CD4-positive, CD25-positive, alpha-beta regulatory T cell (primary cell): ENCODE measurements at places on chromosomes 12 and 14. TPM values are rescaled to one million over a fixed set of nuclear protein-coding genes. Genes with fewer than 3 reads are reported as not detected.

Gene HHIPL1
- not detected for total RNA-seq

Gene CLEC7A
- 0.76 TPM for total RNA-seq

- no peak for DNase-seq
- H3K27me3 ChIP-seq = no peaks in the 10 kb centered on the region
- H3K4me3 ChIP-seq = no peak overlapping the region
- no peaks in the 10 kb centered on the region for H3K4me1 ChIP-seq
- H3K27ac ChIP-seq = no peak overlapping the region
Observed at GRCh38 chr14:89146274-89146673, 270.8 kb downstream of the FOXN3 start.

- no peak for DNase-seq
- H3K27ac ChIP-seq = no peak overlapping the region
- H3K36me3 ChIP-seq = no peaks in the 10 kb centered on the region
- H3K27me3 ChIP-seq = peaks cover 4% of the 10 kb centered on the region
Observed at GRCh38 chr12:56990648-56991318, 15.6 kb downstream of the ZBTB39 start.

GRCh38 chr14:49280566-49280965 is 305.6 kb downstream of the RPS29 start:
- no peaks in the 10 kb centered on the region for H3K4me1 ChIP-seq
- H3K27ac ChIP-seq = no peak overlapping the region
- H3K36me3 ChIP-seq = no peaks in the 10 kb centered on the region
- no peak overlapping the region for H3K4me3 ChIP-seq
- no peak for DNase-seq

DNA sequence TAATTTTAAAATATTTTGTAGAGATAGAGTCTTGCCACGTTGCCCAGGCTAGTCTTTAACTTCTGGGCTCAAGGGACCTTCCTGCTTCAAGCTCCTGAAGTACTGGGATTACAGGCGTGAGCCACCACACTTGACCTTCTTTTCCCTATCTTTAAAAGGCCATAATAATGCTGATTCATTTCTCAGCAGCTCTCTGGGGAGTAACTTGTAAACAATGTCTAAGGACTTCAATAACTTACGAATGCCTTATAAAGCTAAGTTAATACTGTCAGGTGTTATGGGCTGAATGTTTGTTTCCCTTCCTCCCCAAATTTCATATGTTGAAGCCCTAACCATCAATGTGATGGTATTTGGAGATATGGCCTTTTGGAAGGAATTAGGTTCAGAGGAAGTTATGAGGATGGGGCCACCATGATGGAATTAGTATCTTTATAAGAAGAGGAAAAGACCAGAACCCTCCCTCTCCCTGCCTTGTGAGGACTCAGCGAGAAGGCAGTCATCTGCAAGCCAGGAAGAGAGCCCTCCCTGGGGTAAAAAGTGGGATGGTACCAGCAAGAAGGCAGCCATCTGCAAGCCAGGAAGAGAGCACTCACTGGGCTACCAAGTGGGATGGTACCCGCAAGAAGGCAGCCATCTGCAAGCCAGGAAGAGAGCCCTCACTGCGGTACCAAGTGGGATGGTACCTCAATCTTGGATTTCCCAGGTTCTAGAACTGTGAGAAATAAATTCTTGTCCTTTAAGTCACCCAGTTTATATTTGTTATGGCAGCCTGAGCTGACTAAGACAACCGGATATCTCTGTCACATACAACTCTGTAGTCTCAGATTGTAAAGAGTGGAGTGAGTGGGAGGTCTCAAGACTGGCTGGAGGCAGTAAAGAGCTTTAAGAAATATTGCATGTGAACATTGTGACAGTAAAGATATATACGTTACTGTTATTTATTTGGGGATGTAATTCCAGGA is 16.3 kb upstream of the YBX3 start:
- H3K27ac ChIP-seq = no peak overlapping the region
- no peak for DNase-seq
- no peaks in the 10 kb centered on the region for H3K27me3 ChIP-seq
- no peak overlapping the region for H3K4me3 ChIP-seq
- no peaks in the 10 kb centered on the region for H3K36me3 ChIP-seq

GRCh38 chr14:98947911-98948595 is 323.9 kb downstream of the BCL11B start:
- no peak overlapping the region for H3K27ac ChIP-seq
- no peak overlapping the region for H3K4me3 ChIP-seq
- no peaks in the 10 kb centered on the region for H3K27me3 ChIP-seq
- no peaks in the 10 kb centered on the region for H3K4me1 ChIP-seq

- H3K4me3 ChIP-seq = peak overlapping the region; percentile 45
- no peak for DNase-seq
- H3K27ac ChIP-seq = peak overlapping the region; percentile 61
- no peaks in the 10 kb centered on the region for H3K36me3 ChIP-seq
Observed at GRCh38 chr14:35333264-35333730, 41.1 kb downstream of the PSMA6 start.

DNA sequence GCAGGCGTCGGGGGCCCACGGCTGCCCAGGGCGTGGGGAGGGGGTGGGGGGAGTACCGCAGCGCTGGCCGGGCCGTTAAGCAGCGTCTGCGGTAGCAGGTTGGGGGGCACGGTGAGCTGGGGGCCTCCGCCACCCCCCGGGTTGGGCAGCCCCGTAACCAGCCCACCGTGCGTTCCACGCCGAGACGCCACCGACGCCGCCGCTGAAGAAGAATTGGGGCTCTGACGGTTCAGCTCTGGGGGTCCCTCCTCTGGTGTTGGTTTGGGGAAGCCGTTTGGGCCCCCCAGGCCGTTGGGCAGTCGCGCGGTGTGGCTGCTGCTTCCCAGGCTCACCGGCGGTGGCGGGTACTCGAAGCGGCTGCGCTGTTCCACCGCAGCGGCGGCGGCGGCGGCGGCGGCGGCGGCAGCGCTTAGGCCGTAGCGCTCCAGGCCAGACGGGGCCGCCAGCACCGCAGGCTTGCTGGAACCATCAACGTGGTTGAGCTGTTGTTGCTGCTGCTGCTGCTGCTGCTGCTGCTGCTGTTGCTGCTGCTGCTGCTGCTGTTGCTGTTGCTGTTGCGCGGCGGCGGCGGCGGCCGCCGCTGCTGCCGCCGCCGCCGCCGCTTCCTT is 1.5 kb downstream of the IRF2BPL start:
- H3K36me3 ChIP-seq = no peaks in the 10 kb centered on the region
- H3K4me1 ChIP-seq = peaks cover 74% of the 10 kb centered on the region
- no peak overlapping the region for H3K4me3 ChIP-seq
- peak overlapping the region; percentile 95 for H3K27ac ChIP-seq
- DNase-seq = peak; percentile 48
- H3K27me3 ChIP-seq = no peaks in the 10 kb centered on the region

DNA sequence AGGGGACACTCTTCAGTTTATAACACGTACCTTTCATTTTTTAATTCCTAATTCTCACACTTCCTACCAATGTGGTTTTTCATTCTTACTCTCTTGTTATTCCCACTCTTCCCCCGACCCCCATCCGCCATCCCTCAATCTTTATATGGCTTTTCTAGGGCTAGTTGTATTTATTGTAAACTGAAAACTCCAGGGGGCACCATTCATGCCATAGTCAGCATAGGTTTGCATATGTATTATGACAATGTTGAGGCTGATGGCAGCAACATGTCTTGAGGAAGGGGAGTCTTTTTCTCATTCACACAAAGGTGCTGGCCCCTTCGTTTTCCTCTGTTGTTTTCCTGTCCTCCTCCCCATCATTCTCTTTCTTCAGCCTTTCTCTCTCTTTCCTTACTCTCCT is 27.7 kb upstream of the LTA4H start:
- H3K4me3 ChIP-seq = no peak overlapping the region
- no peaks in the 10 kb centered on the region for H3K36me3 ChIP-seq
- no peak overlapping the region for H3K27ac ChIP-seq
- H3K4me1 ChIP-seq = peaks cover 14% of the 10 kb centered on the region

DNA sequence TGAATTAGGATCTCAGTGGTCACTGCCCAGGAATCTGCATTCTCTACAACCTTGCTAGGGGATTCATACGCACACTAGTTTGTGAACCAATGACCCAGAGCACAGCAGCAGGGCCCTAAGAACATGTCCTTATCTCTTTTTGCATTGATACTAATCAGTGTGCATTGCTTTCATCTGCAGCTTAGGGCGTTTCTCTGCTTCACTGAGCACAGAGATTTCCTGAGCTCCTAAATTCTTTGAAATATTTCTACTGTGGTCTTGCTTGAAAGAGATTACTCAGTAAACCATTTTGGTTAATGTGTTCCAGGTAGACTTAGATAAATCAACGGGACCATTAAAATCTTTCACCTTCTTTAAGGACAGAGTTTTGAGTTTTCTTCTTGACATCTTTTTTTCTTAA is 351.3 kb upstream of the KITLG start:
- H3K4me3 ChIP-seq = no peak overlapping the region
- H3K27me3 ChIP-seq = peaks cover 2% of the 10 kb centered on the region
- H3K36me3 ChIP-seq = no peaks in the 10 kb centered on the region
- H3K4me1 ChIP-seq = no peaks in the 10 kb centered on the region
- no peak for DNase-seq

- H3K4me1 ChIP-seq = peaks cover 7% of the 10 kb centered on the region
- no peaks in the 10 kb centered on the region for H3K36me3 ChIP-seq
- DNase-seq = no peak
- no peaks in the 10 kb centered on the region for H3K27me3 ChIP-seq
- no peak overlapping the region for H3K4me3 ChIP-seq
Observed at GRCh38 chr14:104115691-104116287, 22.6 kb upstream of the KIF26A start.

DNA sequence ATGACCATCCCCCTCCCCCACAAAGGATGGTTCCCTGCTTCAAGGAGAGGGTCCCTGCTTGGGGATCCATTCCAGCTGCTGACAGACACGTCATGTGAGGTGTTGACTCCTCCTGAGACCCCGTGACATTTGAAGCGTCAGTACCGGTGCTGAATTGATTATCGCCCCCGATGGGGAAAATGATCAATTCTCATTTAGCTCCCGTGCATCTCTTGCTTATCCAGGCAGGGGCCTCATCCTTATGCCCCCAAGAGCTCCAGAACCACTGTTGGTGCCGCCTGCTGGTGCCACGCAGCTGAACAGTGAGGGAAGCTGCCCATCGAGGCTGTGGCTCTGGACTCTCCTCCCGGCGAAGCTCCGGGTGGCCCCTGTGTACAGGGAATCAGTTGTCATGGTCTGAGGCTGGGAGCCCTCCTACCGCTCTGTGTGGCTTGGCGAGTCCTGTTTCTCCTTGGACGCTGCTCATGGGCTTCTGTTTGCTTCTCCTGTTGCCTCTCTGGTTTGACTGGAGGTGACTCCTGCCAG is 4.6 kb downstream of the KIF26A start:
- H3K4me3 ChIP-seq = no peak overlapping the region
- no peaks in the 10 kb centered on the region for H3K27me3 ChIP-seq
- no peak overlapping the region for H3K27ac ChIP-seq
- no peak for DNase-seq
- peaks cover 9% of the 10 kb centered on the region for H3K4me1 ChIP-seq

- no peaks in the 10 kb centered on the region for H3K4me1 ChIP-seq
- no peak for DNase-seq
- H3K27me3 ChIP-seq = no peaks in the 10 kb centered on the region
Observed at GRCh38 chr12:102992720-102993119, 35.2 kb downstream of the ASCL1 start.

- H3K27me3 ChIP-seq = no peaks in the 10 kb centered on the region
- no peak overlapping the region for H3K27ac ChIP-seq
- H3K36me3 ChIP-seq = no peaks in the 10 kb centered on the region
Observed at GRCh38 chr12:12582895-12583303, 20.2 kb upstream of the DUSP16 start.

DNA sequence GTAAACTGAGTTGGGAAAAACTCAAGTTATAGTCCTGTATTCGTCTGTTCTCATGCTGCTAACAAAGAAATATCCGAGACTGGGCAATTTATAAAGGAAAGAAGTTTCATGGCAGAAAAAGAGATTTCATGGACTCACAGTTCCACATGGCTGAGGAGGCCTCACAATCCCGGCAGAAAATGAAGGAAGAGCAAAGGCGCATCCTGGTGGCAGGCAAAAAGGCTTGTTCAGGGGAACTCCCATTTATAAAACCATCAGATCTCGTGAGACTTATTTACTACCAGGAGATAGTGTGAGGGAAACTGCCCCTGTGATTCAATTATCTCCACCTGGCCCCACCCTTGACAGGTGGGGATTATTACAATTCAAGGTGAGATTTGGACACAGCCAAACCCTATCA is 292.6 kb upstream of the SYT1 start:
- no peak overlapping the region for H3K27ac ChIP-seq
- no peaks in the 10 kb centered on the region for H3K27me3 ChIP-seq
- H3K36me3 ChIP-seq = no peaks in the 10 kb centered on the region
- no peaks in the 10 kb centered on the region for H3K4me1 ChIP-seq
- no peak overlapping the region for H3K4me3 ChIP-seq

- no peaks in the 10 kb centered on the region for H3K36me3 ChIP-seq
- H3K4me1 ChIP-seq = peaks cover 28% of the 10 kb centered on the region
- H3K4me3 ChIP-seq = no peak overlapping the region
- no peaks in the 10 kb centered on the region for H3K27me3 ChIP-seq
- peak overlapping the region; percentile 69 for H3K27ac ChIP-seq
Observed at GRCh38 chr12:113207613-113208040, 13.6 kb upstream of the TPCN1 start.

DNA sequence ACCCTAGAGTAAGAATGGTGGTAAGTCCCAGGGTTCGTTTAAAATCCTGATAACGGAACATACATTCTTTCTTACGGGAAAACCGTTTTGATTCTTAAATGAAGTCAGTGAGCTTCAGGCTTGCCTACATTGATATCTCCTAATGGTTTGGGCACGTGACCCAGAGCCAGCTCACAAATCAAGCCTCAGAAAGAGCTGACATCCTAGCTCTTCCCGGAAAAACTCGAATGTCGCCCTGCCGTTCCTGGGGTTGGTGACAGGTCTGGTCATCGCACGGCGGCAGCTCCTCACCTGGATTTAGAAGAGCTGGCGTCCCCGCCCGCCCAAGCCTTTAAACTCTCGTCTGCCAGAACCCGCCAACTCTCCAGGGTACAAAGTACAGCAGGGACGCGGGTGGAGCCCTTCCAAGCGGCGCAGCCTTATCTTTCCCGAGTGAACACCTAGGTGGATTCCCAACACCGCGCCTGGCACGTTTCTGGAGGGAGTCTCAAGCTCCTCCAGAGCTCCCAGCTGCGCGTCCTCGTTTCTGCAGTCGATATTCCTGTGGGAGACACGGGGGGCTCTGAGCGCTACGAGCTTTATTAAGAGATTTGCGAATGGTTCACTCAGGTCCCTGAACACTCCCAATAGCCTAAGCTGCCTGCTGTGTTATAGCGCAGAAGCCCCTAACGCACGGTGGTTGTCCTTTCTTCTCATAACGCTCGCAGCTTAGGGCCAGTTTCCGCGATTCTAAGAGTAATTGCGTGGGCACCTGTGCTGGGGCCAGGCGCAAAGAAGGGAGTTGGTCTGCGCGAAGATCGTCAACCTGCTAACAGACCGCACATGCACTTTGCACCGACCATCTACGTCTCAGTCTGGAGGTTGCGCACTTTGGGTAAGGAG is at the start of gene SSTR1:
Gene SSTR1, plus strand, starts transcription at position 169 of the 882 bp plus-strand sequence. CDS start 1,486 bp downstream, outside the sequence.
- H3K36me3 ChIP-seq = no peaks in the 10 kb centered on the region
- H3K27ac ChIP-seq = no peak within 1 kb of the TSS
- peaks cover 5% of the 10 kb centered on the region for H3K4me1 ChIP-seq
- H3K4me3 ChIP-seq = no peak within 1 kb of the TSS
- DNase-seq = no peak
- peaks cover 24% of the 10 kb centered on the region for H3K27me3 ChIP-seq
